ENCODE measurements at places on chromosomes 16 and 17.

GRCh38 chr17:39231091-39231561 lies 5.4 kb upstream of the STAC2 start:
- DNase-seq, result no peak

DNA sequence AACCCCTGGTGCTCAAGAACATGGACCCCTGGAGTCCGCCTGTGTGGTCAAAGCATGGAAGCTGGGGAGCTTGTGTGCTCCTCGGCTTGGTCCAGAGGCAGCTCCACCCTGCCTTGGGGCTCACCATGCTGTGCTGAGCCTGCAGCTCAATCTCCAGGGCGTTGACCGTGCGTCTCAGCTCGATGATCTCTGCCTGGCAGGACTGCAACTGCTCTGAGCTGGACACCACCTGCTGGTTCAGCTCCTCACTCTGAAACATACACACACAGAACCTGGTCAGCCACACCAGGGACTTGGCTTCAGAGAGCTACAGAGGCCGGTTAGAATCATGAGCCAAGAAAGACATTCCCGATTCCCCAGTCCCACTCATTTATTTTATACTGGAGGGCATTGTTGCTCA lies 2.7 kb downstream of the KRT35 start:
- DNase-seq, result no peak

DNA sequence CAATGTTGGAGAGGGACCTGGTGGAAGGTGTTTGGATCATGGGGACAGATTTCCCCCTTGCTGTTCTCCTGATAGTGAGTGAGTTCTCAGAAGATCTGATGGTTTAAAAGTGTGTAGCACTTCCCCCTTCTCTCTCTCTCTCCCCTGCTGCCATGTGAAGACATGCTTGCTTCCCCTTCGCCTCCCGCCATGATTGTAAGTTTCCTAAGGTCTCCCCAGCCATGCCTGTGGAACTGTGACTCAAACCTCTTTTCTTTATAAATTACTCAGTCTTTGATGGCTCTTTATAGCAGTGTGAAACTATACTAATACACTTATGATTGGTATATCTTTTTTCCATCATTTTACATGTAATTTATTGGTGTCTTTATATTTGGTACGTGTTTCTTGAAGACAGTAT lies 13.4 kb downstream of the ADGRG5 start:
- DNase-seq, result no peak

DNA sequence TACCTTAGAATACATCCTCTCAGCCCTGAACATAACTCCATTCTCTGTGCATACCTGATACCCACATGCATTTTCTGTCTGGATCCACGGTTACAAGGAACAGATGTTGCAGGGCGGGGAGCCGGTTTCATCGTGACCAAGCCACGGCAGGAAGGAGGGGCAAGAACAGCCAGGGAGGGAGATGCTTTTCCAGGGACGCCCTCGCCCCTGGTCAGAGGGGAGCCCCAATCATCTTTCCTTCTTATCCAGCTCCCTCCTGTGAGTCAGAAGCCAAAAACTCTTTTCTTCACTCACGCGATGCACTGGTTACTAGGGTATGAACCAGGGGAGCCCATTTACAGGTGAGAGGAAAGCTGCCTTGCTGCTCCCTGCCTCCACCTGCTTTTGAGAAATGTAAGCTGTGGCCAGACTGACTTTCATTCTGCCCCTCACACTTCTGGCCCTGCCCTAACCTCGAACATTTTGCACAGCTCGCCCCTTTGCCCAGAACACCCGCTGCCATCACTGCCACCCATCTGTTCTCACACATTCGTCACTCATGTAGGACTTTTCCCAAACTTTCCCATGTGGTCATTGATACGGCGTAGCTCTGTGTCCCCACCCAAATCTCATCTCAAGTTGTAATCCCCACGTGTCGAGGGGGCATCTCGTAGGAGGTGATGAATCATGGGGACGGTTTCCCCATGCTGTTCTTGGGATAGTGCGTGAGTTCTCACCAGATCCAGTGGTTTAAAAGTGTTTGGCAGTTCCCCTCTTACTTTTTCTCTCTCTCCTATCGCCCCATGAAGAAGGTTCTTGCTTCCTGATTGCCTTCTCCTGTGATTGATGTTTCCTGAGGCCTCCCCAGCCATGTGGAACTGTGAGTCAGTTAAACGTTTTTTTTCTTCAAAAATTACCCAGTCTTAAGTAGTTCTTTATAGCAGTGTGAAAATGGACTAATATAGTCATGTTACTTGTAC lies 20.5 kb downstream of the FOXL1 start:
- DNase-seq, result no peak

- DNase-seq, result peak; percentile 52
These were observed 606 bp downstream of the THAP11 start for GRCh38 chr16:67842509-67843342.

DNA sequence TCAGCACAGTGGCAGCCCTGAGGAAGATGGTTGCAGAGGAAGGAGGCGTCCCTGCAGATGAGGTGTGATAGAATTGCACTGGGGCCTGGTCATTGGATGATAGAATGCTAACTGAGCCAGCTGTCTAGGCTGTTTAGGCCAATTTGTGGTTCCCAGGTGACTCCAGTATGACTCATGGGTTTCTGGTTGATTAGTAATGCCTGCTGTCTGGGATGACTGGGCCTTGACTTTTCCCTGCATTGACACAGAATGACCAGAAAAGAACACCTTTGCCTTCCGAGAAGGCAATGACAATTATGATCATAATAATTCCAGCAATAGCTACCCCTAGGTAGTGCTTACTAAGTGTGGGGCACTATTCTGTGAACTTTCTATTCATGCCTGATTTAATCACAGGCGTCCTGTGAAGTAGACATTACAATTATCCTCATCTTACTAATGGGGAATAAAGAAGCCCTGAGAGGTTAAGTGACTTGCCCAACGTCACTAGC lies 31.5 kb downstream of the USP43 start:
- DNase-seq, result no peak

GRCh38 chr17:44081681-44082080 lies 11.1 kb downstream of the G6PC3 start:
- DNase-seq, result no peak

GRCh38 chr16:8972843-8973586 lies 9.3 kb upstream of the USP7 start:
- DNase-seq, result no peak

Data from progenitor cell of endocrine pancreas (in vitro differentiated cells).